Activated CD8-positive, alpha-beta memory T cell treated with anti-CD3 and anti-CD28 coated beads, Interleukin-2, amount 50 U/mL, for 4 hours (primary cell): ENCODE measurements at places on chromosomes 7 and 10.

DNA sequence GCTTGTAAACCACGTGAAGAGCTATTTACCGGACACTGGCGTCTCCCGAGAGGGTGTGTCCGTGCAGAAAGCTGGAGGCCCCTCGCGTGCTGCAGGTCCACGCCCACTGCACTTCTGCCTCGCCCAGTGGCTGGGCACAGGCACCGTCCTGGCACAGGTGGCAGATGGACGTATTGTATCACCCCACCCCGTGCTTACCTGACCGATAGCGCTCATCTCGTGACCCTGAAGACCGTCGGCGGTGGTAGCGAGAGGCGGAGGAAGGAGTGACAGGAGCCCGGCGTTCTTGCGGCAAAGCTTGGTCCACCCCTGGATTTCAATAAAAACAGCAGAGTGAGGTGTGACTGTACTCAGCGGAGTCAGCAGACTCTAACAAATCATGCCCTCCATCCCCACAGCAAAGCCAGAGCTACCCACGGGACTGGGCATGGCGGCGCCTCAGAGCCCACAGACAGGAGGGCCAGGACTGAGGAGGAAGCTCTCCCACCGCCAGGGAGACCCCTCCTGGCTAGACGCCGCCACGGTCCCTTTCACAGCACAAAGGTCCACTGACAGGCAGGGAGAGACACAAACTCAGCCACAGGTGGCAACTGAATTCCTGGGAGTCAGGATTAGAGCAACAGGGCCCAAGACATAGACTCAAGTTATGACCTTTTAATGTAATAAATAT, 217.1 kb downstream of the DIP2C start:
- no peak for DNase-seq

- DNase-seq, result no peak
Observed at GRCh38 chr10:77125231-77125630, 512.4 kb downstream of the KCNMA1 start.

DNA sequence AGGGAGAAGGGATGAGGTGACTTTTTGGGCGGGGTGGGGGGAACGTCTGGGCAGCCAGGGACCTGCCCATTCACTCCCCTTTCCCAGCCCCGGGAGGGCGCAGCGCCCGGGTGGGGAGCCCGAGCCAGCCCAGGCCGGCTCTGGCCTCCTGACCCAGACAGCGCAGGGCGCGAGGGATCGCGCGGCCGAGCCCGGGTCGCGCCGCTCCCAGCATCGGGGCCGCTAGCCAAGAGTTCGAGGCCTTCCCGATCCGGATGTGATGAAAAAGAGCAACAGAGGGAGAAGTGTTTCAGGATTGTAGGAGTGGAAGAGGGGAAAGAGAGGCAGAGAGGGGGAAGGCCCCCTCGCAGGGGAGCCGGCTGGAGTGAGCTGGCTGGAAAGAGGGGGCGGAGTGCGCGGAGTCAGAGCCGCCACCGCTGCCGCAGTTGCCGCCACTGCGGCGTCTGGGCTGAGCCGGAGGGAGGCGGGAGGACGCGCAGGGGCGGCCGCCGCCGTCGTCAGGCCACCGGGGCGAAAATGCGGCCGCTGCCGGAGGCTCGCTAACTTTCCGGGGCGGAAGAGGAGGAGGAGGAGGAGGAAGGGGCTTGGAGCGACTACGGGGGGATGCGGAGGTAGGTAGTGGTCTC, at the start of gene MDFIC:
MDFIC (plus strand) TSS at position 69 of the 626 bp plus-strand sequence. CDS start 940 bp downstream, outside the sequence.
- DNase-seq, result peak; percentile 66

DNA sequence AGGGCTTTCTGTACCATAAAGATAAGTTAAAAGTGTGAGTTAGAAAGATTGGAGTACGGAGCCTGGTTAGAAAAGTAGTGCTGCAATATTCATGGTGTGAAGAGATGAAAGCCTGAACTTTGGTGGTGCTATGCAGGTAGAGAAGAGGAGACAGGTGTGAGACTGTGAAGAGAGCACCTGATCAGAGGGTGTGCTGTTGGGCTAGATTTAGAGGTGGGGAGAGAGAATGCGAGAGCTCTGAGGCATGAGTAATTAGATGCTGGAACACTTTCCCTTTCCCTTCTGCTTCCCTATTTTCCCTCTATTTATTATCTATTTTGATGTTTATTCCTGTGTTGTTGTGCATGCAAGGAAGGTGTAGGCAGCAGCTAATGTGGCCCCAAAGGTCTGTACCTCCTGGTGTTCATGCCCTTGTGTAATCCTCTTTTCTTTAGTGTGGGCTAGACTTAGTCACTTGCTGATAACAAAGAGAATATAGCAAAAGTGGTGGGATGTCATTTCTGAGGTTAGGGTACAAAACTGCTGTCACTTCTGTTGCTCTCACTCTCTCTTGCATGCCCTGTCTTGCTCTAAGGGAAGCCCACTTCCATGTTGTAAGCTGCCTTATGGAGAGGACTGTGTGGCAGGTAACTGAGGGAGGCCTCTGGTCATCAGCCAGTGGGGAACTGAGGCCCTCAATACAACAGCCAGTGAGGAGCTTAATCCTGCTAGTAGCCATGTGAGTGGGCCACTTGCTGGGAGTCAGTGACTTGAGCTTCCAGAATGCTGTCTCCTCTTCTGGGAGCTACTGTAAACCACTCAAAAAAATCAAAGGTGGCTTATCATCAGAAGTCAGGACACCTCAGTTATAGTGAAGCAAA, 2.6 kb upstream of the ATXN7L1 start:
- DNase-seq, result no peak

DNA sequence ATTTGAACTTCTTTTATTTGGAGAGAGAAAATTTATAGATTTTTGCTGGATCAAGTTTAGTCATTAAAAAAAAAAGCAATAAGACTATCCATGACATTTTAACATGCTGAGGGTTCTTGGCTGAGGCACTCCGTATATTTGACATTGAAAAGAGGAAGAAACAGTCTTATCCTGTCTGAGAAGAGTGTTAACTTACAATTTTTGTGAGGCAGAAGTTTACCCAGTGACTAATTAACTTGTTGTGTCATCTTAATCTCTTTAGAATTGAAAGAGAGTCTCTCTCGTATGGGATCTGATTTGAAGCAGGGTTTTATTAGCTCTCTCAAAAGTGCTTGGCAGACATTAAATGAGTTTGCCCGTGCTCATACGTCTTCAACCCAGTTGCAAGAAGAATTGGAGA, 39.3 kb downstream of the SEC23IP start:
- no peak for DNase-seq

DNA sequence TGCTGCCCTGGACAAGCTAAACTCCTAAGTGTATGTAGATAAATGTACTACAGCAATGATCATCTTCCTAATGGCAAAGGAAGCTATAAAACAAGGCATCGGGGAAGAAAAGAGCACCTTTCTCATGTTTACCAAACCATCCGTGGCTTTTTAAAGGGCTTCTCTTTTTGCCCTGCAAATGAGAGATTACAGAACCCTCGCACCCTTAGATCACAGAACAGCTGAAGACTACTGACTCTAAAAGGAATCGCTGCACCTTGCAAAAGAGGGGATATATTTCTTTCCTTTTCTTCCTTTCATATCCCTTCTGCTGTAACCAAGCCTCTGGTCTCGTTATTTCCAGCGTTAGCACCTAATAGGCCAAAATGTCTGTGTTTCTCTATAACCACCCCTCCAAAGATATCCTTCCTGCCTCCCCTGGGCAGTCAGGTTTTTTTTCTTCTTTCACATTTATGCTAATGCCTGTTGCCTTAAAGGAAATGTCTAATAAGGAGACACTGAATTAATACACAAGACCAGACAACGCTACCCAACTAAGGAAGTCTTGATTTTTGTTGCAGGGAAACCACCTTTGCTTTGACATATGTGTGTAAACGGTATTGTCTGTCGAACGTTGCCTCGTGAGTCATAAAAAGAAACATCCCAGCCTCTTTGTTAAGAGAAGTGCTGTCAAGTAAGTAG, 10.5 kb downstream of the ST8SIA6 start:
- DNase-seq, result no peak

DNA sequence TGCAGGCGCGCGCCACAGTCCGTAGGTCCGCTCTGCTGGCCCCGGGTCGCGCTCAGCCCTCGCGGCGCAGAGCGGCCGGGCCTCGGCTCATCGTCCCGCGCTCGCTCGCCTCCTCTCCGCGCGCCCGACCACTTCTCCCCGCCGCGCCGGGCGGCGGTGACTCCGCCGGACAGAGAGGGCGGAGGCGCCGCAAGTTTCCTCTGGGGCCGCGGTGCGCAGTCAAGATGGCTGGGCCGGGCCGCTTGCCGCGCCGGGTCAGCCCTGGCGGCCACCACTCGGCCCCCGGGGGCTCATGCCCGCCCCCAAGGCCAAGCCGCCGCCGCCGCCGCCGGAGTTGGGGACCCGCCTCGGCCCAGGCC, 441 bp downstream of the FZD8 start:
- DNase-seq, result no peak

DNA sequence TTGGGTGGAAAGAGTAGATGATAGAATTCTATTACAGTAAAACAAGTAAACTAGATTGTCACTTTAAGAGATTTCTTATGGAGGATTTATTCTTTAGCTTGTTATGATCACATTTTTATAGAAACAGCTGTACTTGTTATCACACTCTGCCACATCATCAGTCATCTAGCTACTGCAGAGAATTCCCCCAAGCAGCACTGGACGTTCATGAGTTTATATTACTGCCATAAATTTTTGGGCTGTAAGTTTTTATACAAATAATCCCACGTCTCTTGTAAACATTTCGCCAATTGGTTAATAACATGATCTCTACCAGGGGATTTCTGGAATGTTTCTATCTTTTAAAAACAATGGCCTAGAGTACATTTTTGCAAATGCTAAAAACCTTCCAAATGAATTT, 238.8 kb downstream of the POLR1F start:
- DNase-seq, result no peak

DNA sequence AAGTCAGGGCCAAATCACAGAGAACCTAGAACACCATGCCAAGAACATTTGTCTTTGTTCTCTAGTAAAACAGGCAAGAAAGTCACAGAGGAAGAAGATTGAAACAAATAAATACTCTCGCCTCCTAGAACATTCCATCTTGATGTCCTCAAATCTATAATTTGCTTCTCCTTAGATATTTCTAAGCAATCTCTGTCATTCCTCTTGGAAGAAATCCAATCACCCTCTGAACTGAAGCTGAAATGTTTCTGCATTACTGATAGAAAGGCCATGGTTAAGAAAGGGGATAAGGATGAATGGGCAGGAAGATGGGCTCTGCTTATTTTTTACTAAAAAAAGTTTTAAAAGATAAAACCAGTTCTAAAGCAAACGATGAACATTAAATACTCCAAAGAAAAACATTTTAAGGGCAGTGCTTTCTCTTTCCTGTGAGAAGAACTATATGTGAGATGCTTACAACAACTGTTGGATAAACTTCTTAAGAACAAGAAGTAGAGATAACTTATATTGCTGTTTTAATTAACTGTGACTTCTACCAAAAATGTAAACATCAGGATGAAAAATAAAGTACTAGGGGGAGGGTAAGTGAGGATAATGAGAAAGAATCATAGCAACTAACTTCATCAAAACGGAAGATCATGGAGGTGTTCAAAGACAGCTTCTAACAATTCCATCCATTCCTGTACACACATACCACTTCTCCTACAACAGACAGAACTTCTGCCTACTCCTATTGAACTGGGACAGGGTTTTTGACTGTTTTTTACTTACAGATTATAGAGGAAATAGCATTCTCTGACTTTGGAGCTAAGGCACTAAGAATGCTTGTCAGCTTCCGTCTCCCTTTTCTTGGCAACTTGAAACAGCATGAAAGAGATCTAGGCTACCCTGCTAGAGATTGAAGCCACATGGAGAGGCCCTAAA, 153.0 kb upstream of the LRRTM3 start:
- DNase-seq, result no peak

DNA sequence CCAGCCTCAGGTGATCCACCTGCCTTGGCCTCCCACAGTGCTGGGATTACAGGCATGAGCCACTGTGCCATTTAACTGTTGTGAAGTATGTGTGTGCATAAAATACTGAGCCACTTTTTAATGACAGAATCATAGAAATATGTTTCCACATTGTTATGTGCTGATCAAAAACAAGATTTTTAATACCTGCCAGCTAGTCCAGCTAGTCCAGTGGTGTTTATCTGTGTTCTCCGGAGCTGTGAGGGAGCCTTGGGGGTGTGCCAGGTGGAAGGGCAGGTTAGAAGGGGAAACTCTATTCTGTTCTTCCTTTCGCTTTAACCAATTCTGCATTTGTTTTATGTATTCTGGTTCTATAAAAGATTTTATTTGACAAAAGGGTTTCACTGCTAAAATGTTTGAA, 7.0 kb downstream of the FAM221A start:
- no peak for DNase-seq

DNA sequence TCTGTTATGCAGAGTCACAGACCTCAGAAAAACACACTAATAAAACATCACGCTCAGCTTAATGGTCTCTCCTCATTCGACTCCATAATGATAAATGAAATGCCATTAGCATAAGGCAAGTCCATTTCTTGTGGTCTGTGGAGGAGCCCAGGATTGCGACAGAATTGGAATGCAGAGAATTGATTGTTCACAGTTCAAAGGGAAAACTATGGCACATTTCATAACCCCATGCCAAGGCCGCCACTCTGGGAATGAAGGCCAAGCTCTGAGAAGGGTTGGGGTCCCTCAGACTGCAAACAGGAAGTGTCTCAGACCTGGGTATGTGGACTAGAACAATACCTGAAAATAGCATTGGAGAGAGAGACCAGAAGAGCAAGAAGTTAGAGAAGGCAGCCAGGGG, 398.9 kb downstream of the ADRA2A start:
- no peak for DNase-seq

- DNase-seq, result no peak
Observed at GRCh38 chr7:152579070-152579469, 96.9 kb downstream of the XRCC2 start.

- no peak for DNase-seq
Observed at GRCh38 chr7:23026164-23026563, 12.2 kb upstream of the HYCC1 start.

DNA sequence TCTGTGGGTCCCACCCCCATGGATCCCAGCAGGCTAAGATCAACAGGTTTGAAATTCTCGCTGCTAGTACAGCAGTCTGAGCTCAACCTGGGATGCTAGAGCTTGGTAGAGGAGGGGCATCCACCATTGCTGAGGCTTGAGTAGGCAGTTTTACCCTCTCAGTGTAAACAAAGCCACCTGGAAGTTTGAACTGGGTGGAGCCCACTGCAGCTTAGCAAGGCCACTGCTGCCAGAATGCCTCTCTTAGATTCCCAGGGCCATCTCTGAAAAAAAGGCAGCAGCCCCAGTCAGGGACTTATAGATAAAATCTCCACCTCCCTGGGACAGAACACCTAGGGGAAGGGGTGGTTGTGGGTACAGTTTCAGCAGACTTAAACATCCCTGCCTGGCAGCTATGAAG, 190.0 kb upstream of the CACNA2D1 start:
- DNase-seq, result no peak

- no peak for DNase-seq
Observed at GRCh38 chr7:121180436-121181063, 148.2 kb upstream of the WNT16 start.

GRCh38 chr7:94050046-94050445, 45.9 kb upstream of the BET1 start:
- no peak for DNase-seq

- DNase-seq, result no peak
Observed at GRCh38 chr10:131974034-131974817, 7.5 kb downstream of the BNIP3 start.

GRCh38 chr10:26436848-26437247, 1.3 kb upstream of the APBB1IP start:
- no peak for DNase-seq
